A673 (cell line): ENCODE measurements at places on chromosomes 2 and 18.

- no peak for DNase-seq
- H3K27me3 ChIP-seq, result no peaks in the 10 kb centered on the region
- H3K4me3 ChIP-seq, result no peak overlapping the region
- no peaks in the 10 kb centered on the region for H3K36me3 ChIP-seq
- H3K27ac ChIP-seq, result no peak overlapping the region
These were observed 33.5 kb downstream of the MRPS9 start for GRCh38 chr2:105071379-105071778.

DNA sequence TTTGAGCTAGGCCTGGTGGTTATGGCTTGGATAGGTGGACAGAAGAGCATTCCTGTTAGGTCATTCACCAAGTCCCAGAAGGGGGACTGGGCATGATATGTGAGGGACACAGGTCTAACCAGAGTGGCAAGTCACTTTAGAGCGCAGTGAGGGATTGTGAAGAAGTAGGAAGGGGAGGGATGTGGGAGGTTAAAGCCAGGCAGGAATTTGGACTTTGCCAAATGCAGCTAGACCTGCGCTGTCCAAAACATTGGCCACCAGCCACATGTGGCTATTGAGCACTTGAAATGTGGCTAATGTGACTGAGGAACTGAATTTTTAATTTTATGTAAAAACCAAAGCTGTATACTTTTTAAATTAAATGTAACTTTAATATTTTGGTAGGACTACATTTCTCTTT, 23.7 kb downstream of the GCKR start:
- no peak overlapping the region for H3K4me3 ChIP-seq
- no peaks in the 10 kb centered on the region for H3K4me1 ChIP-seq
- DNase-seq, result no peak
- no peak overlapping the region for H3K27ac ChIP-seq
- no peaks in the 10 kb centered on the region for H3K36me3 ChIP-seq

DNA sequence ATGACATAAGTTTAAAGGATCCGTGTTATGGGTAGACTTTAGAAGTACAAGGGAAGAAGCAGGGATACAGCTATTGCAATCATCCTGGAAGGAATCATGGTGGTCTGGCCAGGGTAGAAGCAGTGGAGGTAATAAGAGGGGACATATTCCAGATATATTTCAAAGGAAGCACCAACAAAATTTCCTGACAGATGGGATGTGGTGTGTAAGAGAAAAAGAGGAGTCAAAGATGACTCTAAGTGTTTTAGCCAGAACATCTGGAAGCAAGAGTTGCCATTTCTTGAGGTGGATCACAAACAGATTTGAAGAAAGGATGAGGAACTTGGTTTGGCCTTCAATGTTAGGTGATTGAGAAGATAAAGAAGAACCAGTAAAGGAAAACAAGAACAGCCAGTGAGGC, 133.1 kb upstream of the CTAGE1 start:
- H3K36me3 ChIP-seq, result no peaks in the 10 kb centered on the region
- no peak for DNase-seq
- H3K27ac ChIP-seq, result no peak overlapping the region

DNA sequence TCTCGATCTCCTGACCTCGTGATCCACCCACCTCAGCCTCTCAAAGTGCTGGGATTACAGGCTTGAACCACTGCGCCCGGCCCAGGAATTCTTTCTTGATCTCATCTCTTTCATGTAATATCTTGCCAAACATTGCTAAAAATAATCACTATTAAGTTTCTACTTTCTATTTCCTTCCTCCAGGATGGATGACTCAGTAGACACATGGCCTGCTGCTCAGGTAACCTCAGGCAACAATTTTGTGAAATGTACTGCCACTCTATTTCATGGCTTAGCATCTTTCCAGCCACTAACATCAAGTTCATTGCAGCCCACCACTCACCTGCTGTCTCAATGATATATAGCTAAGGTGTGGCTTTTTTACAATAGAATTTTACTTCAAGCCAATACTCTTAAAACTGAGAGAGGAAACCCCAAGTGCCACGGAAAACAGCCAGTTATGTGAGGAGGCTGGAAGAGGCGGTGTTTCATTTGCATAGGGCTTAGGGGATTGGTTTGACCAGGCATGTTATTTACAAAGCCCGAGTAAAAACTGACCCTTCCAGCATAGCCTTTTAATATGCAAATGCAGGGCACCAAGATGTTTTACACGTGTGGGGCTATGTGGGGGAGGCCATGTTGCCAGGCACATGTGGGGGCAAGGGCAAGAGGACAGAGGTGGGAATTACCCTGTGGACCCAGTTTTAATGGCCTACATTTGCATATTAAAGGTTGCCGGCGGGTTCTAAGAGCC, 11.3 kb upstream of the SUMO1 start:
- H3K27ac ChIP-seq, result no peak overlapping the region
- H3K27me3 ChIP-seq, result no peaks in the 10 kb centered on the region
- H3K4me3 ChIP-seq, result no peak overlapping the region
- no peaks in the 10 kb centered on the region for H3K4me1 ChIP-seq
- DNase-seq, result no peak

- no peak for DNase-seq
- H3K27ac ChIP-seq, result no peak overlapping the region
- peaks cover 9% of the 10 kb centered on the region for H3K4me1 ChIP-seq
These were observed 276.2 kb upstream of the TANK start for GRCh38 chr2:160884056-160884455.

DNA sequence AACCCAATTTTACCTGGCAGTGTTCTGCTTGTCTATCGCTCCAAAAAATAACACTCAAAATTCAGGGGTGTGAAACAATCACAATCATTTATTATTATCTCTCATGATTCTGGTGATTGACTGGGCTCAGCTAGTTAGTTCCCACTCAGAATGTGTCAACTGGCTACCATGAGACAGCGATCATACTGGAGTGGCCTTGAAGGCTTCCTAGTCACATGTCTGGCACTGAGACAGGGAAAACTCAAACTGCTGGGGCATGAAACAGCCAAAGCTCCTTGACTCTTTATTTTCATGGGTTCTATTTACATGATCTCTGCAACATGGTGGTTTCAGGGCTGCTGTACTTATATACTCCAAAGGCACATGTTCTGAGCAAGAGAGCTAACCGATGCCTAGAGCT, 6.2 kb upstream of the ANXA4 start:
- no peak for DNase-seq
- no peak overlapping the region for H3K27ac ChIP-seq
- H3K4me3 ChIP-seq, result no peak overlapping the region

DNA sequence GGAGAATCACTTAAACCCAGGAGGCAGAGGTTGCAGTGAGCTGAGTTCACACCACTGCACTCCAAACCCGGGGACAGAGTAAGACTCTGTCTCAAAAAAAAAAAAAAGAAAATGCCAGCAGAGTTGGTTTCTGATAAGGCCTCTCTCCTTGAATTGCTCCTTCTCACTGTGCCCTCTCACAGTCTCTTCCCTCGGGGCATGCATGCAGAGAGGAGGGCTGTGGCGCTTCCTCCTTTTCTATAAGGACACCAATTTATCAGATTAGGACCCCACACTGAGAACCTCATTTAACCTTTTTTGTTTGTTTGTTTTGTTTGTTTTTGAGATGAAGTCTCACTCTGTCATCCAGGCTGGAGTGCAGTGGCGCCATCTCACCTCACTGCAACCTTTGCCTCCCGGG, 110.5 kb downstream of the ZFP36L2 start:
- H3K4me1 ChIP-seq, result no peaks in the 10 kb centered on the region
- no peak overlapping the region for H3K4me3 ChIP-seq
- no peak for DNase-seq
- no peaks in the 10 kb centered on the region for H3K27me3 ChIP-seq
- no peaks in the 10 kb centered on the region for H3K36me3 ChIP-seq

DNA sequence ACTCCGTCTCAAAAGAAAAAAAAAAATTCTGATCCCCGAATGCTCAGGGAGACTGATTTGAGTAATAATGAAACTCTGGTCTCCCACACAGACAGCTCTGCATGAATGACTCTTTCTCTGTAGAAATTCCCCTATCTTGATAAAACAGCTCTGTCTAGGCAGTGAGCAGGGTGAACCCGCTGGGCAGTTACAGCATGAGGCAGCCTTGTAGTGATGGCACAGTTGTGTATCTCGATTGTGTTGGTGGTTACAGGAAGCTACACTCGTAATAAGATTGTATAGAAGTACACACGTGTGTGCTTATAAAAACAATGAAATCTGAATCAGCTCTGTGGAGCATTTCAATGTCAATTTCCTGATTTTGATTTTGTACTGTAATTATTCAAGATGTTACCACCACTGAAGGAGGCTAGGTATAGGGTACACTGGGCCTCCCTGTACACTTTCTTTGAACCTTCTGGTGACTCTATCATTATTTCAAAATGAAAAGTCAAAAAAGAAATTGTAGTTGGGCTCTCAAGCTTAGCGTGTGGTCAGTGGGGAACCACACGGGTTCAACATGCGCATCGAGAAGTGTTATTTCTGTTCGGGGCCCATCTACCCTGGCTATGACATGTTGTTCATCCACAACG, 34.9 kb upstream of the ATP8B1 start:
- H3K4me3 ChIP-seq, result no peak overlapping the region

DNA sequence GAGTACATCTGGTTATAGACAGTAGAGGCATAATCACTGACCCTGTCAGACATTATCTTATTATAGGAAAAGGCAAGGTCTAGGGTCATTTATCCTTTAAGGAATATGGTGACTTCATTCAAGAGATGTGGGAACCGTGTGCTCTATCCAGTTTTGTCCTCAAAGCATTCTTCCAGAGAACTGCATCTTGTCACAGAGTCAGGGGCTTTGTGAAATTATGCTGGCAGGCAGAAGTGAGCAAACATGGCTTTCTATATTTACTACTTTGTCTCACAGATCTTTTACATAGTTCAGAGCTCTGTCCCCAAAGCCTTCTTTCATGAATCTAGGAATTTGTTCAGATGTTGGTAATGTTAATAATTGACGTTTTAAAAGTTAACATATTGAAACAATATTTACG, 177.4 kb downstream of the ASXL3 start:
- DNase-seq, result no peak
- H3K4me3 ChIP-seq, result no peak overlapping the region
- no peaks in the 10 kb centered on the region for H3K27me3 ChIP-seq
- H3K27ac ChIP-seq, result no peak overlapping the region
- H3K4me1 ChIP-seq, result no peaks in the 10 kb centered on the region

GRCh38 chr18:38402509-38402908, 836.9 kb upstream of the CELF4 start:
- no peaks in the 10 kb centered on the region for H3K4me1 ChIP-seq
- H3K4me3 ChIP-seq, result no peak overlapping the region
- no peaks in the 10 kb centered on the region for H3K27me3 ChIP-seq
- no peak for DNase-seq
- no peak overlapping the region for H3K27ac ChIP-seq

DNA sequence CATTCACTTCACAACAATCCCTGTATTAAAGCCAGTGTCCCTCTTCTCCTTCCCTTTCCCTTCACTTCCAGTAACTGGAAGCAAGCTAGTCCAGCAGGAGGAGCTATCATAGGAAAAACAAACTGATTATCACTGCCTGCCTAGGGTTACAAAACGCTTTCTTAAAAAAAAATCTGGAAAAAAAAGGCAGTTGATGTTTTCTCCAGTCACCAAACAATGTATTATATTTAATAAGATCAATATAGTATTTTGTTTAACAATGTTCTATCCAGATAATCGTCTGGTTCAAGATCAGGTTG, 78.8 kb upstream of the ITGB6 start:
- peaks cover 55% of the 10 kb centered on the region for H3K36me3 ChIP-seq
- no peak for DNase-seq
- H3K4me3 ChIP-seq, result no peak overlapping the region
- H3K4me1 ChIP-seq, result peaks cover 23% of the 10 kb centered on the region

GRCh38 chr18:11747286-11747685, 58.2 kb downstream of the GNAL start:
- H3K4me1 ChIP-seq, result no peaks in the 10 kb centered on the region
- H3K27ac ChIP-seq, result no peak overlapping the region
- H3K4me3 ChIP-seq, result no peak overlapping the region
- H3K27me3 ChIP-seq, result peaks cover 94% of the 10 kb centered on the region
- no peaks in the 10 kb centered on the region for H3K36me3 ChIP-seq

DNA sequence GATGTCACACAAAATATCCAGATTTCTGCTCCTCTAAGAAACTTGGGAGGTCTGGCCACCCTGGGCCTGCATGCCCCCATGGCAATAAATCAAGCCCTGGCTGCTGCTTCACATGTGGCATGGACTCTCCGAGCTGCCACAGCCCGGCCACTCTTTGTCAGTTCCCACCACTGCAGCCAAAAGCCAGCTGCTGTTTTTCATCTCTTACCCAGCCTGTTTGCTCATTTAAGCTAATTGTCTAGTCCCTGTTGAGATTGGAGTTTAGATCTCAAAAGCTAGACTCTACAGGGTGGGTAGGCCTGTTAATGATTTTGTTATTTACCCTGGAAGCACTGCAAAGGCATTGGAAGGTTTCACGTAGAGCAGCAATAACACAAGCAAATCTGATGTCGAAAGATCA, 20.9 kb upstream of the ANXA4 start:
- H3K4me1 ChIP-seq, result no peaks in the 10 kb centered on the region
- H3K27ac ChIP-seq, result no peak overlapping the region
- no peak overlapping the region for H3K4me3 ChIP-seq

DNA sequence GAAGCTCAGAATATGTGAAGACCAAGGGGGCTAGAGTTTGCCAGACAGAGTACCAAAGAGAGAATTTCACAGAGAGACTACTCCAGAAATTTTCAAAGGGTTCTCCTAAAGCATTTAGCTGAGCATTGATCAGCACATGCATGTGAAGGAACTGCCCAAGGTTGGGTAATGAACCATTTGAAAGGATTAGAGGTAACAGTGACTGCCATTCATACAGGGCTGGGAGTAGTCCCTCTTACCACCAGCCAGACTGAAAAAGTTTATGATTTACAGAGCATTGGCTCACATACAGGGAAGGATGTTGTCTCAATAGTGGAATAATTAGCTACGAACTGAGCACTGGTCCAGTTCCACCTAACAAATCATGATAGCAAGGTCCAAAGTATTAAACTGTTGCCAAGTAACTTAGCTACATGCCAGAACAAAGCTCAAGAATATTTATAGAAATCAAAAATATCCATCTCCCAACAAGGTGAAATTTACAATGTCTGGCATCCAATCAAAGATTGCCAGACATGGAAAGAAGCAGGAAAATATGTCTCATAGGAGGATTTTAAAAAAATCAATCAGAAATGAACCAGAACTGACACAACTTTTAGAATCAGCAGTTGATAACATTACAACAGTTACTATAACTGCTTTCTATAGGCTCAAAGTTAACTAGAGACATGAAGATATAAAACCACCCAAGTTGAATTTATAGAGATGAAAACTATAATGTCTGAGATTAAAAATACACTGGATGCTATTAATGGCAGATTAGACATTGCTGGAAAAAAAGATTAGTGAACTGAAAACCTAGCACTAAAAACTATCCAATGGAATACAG, 25.7 kb upstream of the RNF103 start:
- H3K36me3 ChIP-seq, result no peaks in the 10 kb centered on the region
- H3K4me1 ChIP-seq, result no peaks in the 10 kb centered on the region
- no peak for DNase-seq
- no peaks in the 10 kb centered on the region for H3K27me3 ChIP-seq
- H3K4me3 ChIP-seq, result no peak overlapping the region

DNA sequence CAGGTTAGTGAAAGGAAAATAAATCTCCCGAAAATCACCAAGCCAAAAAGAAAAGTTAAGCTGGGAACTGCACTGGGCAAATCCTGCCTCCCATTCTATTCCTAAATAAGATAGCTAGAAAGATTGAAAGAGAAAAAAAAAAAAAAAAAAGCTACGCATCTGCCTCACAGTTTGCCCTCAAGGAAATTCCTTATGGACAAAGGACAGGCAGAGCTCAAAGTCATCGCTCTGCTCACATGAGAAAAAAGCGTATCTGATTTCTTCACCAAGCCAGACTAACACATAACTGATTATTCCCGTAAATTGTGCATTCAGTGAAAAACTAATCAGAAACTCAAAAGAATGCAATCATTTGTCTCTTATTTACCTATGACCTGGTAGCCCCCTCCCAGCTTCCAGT, 50.0 kb downstream of the PUM2 start:
- no peak for DNase-seq
- H3K4me3 ChIP-seq, result no peak overlapping the region
- no peaks in the 10 kb centered on the region for H3K27me3 ChIP-seq
- H3K27ac ChIP-seq, result no peak overlapping the region
